Osteoblast (primary cell): ENCODE measurements at places on chromosomes 4 and X. TPM values are rescaled to one million over a fixed set of nuclear protein-coding genes. Genes with fewer than 3 reads are reported as not detected.
A peak's percentile ranks its signal among the peaks of the same experiment; 100 is the strongest.

DNA sequence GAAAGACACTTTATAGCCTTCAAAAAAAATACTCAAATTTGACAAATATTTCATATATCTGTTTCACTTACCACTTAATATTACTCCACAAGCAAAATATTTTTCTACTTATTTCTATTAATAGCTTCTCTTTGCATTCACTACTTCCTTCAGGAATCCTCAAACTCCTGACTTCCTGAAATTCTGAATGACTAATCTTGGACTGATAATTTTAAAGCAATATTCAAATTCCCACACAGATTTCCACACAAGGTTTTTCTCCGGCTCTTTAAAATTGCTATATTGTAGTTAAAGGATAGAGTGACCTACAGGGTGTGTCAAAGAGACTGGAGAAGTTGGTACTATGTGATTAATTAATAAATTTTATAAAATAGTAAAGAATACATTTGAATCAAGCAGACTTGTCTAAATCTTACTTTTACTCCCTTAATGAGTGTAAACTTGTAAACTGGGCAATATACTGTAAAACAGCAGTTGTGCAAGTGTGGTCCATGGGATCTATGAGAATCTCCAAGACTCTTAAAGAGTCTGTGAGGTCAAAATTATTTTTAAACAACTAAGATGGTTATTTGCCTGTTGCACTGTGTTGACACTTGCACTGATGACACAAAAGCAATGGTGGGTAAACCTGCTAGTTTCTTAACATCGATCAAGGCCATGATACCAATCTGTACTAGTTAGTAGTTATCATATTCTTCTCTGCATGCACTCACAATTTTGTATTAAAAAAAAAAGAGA, 44.5 kb downstream of the ANKRD17 start:
- no peaks in the 10 kb centered on the region for H3K27me3 ChIP-seq
- peaks cover 11% of the 10 kb centered on the region for H3K4me1 ChIP-seq
- H3K27ac ChIP-seq, result peak overlapping the region; percentile 35
- no peak for DNase-seq

DNA sequence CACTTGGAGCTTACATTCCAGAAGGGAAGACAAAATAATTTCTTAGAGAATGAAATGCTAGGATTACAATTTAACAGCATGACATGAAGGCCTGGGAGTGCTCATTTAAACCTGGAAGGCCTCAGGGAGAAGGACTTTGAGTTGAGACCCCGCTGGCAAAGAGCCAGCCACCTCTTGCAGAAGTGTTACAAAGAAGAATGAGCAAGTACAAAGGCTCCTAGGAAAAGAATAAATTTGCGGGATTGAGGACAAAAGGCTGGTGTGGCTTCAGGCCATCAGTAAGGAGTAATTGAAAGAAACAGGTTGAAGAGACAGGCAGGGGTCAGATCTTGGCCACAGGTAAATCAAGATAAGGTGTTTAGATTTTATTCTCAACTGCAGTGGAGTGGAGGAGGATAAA, 3.1 kb upstream of the ELOVL6 start:
- H3K4me1 ChIP-seq, result no peaks in the 10 kb centered on the region
- no peaks in the 10 kb centered on the region for H3K36me3 ChIP-seq
- H3K27me3 ChIP-seq, result no peaks in the 10 kb centered on the region
- no peak overlapping the region for H3K27ac ChIP-seq
- DNase-seq, result no peak
- H3K4me3 ChIP-seq, result no peak overlapping the region

DNA sequence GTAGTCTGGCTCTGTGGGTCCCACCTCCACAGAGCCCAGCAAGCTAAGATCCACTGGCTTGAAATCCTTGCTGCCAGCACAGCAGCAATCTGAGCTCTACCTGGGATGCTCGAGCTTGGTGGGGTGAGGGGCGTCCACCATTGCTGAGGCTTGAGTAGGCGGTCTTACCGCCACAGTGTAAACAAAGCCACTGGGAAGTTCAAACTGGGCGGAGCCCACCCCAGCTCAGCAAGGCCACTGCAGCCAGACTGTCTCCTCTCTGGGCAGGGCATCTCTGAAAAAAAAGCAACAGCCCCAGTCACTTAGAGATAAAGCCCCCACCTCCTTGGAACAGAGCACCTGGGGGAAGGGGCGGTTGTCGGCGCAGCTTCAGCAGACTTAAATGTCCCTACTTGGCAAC, 243.2 kb upstream of the POF1B start:
- no peak for DNase-seq
- H3K36me3 ChIP-seq, result no peaks in the 10 kb centered on the region
- no peaks in the 10 kb centered on the region for H3K27me3 ChIP-seq
- no peak overlapping the region for H3K4me3 ChIP-seq
- H3K27ac ChIP-seq, result no peak overlapping the region

- H3K4me3 ChIP-seq, result no peak overlapping the region
- H3K27ac ChIP-seq, result no peak overlapping the region
- no peaks in the 10 kb centered on the region for H3K27me3 ChIP-seq
- peaks cover 10% of the 10 kb centered on the region for H3K4me1 ChIP-seq
These were observed 62.6 kb downstream of the CHIC2 start for GRCh38 chr4:54001668-54002365.

Gene ANOS1
- total RNA-seq, result 1.1 and 1.5 TPM in 2 replicates

Gene ERCC6L
- 0.59 and 0.72 TPM in 2 replicates for total RNA-seq

Gene IL15
- total RNA-seq, result 3.3 and 4.1 TPM in 2 replicates

Gene MTNR1A
- total RNA-seq, result not detected in 2 replicates

Gene MGARP
- 4.4 and 7.6 TPM in 2 replicates for total RNA-seq

Gene WWC2
- 33.3 and 35.1 TPM in 2 replicates for total RNA-seq
